Large intestine (tissue), 12 donors: ENCODE measurements at places on chromosomes 12 and 14. TPM values are rescaled to one million over a fixed set of nuclear protein-coding genes. Genes with fewer than 3 reads are reported as not detected.

Gene KLHL33
- 0.64 TPM for polyA plus RNA-seq

Gene PPP1R36
- 2.6 TPM for polyA plus RNA-seq

Gene GDF11
- polyA plus RNA-seq: 4.2 TPM

Gene LRP1
- polyA plus RNA-seq: 100 TPM

Gene CIDEB
- 105 TPM for polyA plus RNA-seq

Gene TSPAN8
- polyA plus RNA-seq: 595 TPM

Gene TMEM229B
- polyA plus RNA-seq: 11.9 TPM

Gene ARHGEF40
- polyA plus RNA-seq: 28.7 TPM

Gene ACSS3
- polyA plus RNA-seq: 6.0 TPM

Gene DEGS2
- 21.6 TPM for polyA plus RNA-seq

Gene CRIP2
- 67.1 TPM for polyA plus RNA-seq
